ENCODE measurements at places on chromosomes 5 and 9. TPM values are rescaled to one million over a fixed set of nuclear protein-coding genes. Genes with fewer than 3 reads are reported as not detected.

- H3K4me3 ChIP-seq, result no peak overlapping the region
- no peaks in the 10 kb centered on the region for H3K36me3 ChIP-seq
- no peak for DNase-seq
- no peak overlapping the region for H3K27ac ChIP-seq
Measured at GRCh38 chr9:98121058-98121457, 2.0 kb upstream of the TRIM14 start.

DNA sequence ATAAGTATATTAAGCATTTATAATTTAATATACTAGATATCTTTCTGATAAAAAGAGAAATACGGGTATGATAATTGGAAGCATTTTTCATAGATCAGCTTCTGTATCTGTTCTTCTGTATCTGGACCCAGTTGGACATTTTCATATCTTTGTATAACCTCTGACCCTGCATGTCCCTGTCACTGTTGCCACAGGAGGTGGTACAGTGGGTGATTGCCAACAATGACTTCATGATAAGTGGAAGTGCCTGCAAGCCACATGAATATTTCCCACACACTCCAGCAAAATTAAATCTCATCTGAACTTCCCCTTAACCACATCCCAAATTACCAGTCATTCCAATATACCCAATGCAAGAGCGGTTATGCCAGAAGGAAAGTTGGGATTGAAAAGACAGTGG, 376.4 kb downstream of the ARRDC3 start:
- no peaks in the 10 kb centered on the region for H3K4me1 ChIP-seq
- H3K4me3 ChIP-seq, result no peak overlapping the region
- H3K27ac ChIP-seq, result no peak overlapping the region

DNA sequence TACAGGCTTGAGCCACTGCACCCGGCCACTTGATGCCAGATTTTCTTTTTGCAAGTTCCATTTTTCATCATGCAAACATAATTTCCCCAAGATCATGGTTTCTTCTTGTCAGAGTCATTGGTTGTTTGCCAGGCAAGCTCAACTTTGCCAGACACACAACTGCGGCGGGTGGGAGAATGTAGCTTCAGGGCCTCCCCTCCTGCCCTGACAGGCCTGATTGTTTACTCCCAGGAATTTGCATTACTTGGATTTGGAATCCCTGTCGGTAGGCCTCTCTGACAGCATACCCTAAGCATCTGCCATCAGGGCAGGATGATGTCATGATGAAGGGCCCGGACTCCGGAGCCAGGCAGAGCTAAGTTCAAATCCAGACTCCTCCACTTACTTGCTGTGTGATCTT, 15.1 kb downstream of the RPS14 start:
- no peaks in the 10 kb centered on the region for H3K27me3 ChIP-seq
- no peak overlapping the region for H3K27ac ChIP-seq
- H3K4me3 ChIP-seq, result no peak overlapping the region
- H3K4me1 ChIP-seq, result peaks cover 3% of the 10 kb centered on the region
- DNase-seq, result peak; percentile 72

- H3K27me3 ChIP-seq, result no peaks in the 10 kb centered on the region
- no peaks in the 10 kb centered on the region for H3K36me3 ChIP-seq
- H3K4me3 ChIP-seq, result no peak overlapping the region
- peaks cover 55% of the 10 kb centered on the region for H3K4me1 ChIP-seq
Measured at GRCh38 chr5:150626853-150627276, 13.6 kb upstream of the SYNPO start.

DNA sequence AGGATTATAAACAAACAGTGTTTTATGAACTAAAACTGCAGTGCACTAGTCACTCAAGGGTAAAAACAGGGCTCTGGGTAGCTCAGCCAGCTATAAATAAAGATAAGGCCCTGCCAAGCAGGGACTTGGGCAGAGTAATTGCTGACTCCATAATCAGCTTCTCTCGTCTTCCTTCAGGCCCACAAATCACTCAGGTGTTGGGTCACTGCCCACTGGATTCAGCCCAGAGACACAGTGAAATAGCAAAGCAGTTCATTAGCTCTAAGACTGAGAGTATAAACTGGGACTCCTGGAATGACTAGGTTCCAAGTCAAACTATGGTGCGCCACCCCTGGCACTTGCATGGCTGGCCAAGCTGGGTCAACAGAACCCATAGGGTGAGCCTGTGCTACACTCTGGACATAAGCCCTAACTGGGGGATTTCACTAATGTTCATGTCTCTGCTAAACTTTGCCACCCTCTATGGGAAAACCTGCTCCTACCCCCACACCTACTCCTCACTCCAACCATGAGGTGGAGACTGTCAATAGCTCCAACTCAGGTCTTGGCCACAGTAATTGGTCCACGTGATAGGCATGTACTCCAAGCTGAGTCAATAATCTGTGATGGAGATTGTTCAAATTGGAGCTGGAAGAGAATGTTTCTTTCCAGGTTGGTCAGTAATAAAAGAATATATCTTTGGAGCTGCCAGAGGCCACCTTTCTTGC, 158.5 kb downstream of the SLIT3 start:
- H3K36me3 ChIP-seq, result no peaks in the 10 kb centered on the region
- no peak overlapping the region for H3K4me3 ChIP-seq
- no peaks in the 10 kb centered on the region for H3K4me1 ChIP-seq
- H3K27me3 ChIP-seq, result no peaks in the 10 kb centered on the region

GRCh38 chr5:73948720-73949119, 322.7 kb downstream of the ARHGEF28 start:
- no peaks in the 10 kb centered on the region for H3K27me3 ChIP-seq
- DNase-seq, result peak; percentile 61
- no peak overlapping the region for H3K4me3 ChIP-seq
- H3K27ac ChIP-seq, result no peak overlapping the region
- H3K36me3 ChIP-seq, result no peaks in the 10 kb centered on the region

DNA sequence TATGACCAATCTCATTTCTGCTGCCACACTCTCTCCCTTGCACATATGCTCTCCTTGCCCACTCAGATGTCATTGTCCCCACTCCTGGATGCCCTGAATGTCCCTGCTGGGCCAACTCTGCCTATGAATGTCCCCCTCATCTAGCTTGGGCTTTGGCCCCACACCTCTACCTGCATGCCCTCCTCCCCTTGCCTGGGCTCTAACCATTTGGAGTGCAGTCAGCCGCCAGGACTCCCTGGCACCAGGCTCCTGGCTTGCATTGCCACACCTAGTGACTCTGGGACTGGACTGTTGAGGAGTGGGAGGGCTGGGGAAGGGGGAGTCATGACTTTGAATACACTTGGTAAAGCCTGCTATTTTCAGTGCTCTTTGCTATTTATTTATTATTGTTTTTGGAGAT, 41.6 kb upstream of the POMT1 start:
- no peak overlapping the region for H3K27ac ChIP-seq
- peaks cover 68% of the 10 kb centered on the region for H3K36me3 ChIP-seq
- DNase-seq, result no peak
- no peak overlapping the region for H3K4me3 ChIP-seq
- H3K4me1 ChIP-seq, result no peaks in the 10 kb centered on the region
- no peaks in the 10 kb centered on the region for H3K27me3 ChIP-seq

GRCh38 chr5:154412925-154413324, 32.9 kb upstream of the SAP30L start:
- no peaks in the 10 kb centered on the region for H3K4me1 ChIP-seq
- DNase-seq, result no peak
- H3K36me3 ChIP-seq, result peaks cover 33% of the 10 kb centered on the region
- H3K27me3 ChIP-seq, result no peaks in the 10 kb centered on the region

DNA sequence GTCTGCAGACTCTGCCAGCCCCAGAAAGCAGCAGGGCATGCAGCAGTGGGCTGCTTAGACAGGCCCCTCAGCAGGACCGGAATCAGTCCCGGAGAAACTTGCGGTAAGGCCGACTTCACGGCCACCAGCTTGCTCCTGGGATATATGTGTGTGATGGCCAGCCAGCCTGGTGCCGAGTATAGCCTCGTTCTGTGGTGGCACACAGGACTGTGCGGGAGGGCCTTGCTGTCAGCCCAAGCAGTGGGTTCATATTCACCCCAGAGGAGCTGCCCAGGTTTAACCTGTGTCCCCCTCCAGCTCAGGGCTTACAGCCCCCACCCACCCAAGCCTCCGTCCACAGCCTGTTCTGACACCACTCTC, 112.9 kb downstream of the DAB2IP start:
- H3K4me3 ChIP-seq, result no peak overlapping the region
- H3K4me1 ChIP-seq, result peaks cover 18% of the 10 kb centered on the region
- no peaks in the 10 kb centered on the region for H3K27me3 ChIP-seq
- DNase-seq, result no peak

GRCh38 chr5:127418367-127418766, 99.1 kb upstream of the PRRC1 start:
- no peaks in the 10 kb centered on the region for H3K4me1 ChIP-seq
- H3K36me3 ChIP-seq, result no peaks in the 10 kb centered on the region
- H3K4me3 ChIP-seq, result no peak overlapping the region
- H3K27me3 ChIP-seq, result no peaks in the 10 kb centered on the region

- no peak for DNase-seq
- no peaks in the 10 kb centered on the region for H3K27me3 ChIP-seq
- H3K4me3 ChIP-seq, result no peak overlapping the region
- peaks cover 36% of the 10 kb centered on the region for H3K36me3 ChIP-seq
Measured at GRCh38 chr5:154868702-154869101, 10.3 kb downstream of the CNOT8 start.

GRCh38 chr5:171544913-171545765, 125.7 kb downstream of the FGF18 start:
- no peak overlapping the region for H3K4me3 ChIP-seq
- H3K27ac ChIP-seq, result no peak overlapping the region
- peaks cover 4% of the 10 kb centered on the region for H3K27me3 ChIP-seq
- no peaks in the 10 kb centered on the region for H3K4me1 ChIP-seq
- H3K36me3 ChIP-seq, result no peaks in the 10 kb centered on the region
- DNase-seq, result no peak

GRCh38 chr5:115100319-115100955, 69.3 kb downstream of the TRIM36 start:
- H3K27ac ChIP-seq, result no peak overlapping the region
- no peak for DNase-seq
- no peak overlapping the region for H3K4me3 ChIP-seq
- H3K4me1 ChIP-seq, result no peaks in the 10 kb centered on the region

- H3K27ac ChIP-seq, result no peak overlapping the region
- no peaks in the 10 kb centered on the region for H3K36me3 ChIP-seq
- DNase-seq, result no peak
- H3K4me1 ChIP-seq, result no peaks in the 10 kb centered on the region
- no peak overlapping the region for H3K4me3 ChIP-seq
Measured at GRCh38 chr5:15577132-15577531, 77.2 kb downstream of the FBXL7 start.

DNA sequence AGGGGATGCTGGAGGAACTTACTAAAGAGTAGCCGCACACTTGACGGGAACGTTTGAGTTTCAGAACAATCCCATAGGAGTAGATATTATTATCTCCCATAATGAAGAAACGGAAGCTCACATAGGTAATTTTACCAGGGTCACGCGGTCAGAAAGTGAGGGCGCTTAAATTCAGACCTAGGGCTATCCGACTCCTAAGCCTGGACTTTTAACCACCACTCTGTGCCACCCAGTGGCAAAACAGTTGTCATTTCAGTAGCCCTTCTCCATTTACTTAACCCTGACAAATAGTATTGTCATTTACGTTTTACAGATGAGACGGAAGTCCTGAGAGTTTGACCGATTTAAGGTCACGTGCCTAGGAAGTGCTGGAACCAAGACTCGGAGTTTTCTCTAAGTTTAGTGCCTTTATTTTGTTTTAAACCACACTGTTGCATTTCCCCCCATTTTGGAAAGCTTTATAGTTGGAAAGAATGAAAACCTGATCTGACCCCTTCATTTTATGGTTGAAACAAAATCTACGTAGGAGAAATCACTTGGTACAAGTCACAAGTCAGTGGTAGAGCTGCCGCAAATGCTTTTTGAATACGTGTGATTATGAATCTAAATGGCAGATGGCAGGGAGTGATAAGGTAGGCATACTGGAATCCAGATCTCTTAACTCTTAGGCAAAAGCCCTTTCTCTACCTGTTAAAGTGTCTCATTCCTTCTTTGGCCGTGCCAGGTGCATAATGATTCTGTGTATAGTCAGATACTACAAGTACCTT, 650 bp downstream of the MRRF start:
- DNase-seq, result no peak
- H3K27ac ChIP-seq, result peak overlapping the region; percentile 97
- peaks cover 19% of the 10 kb centered on the region for H3K4me1 ChIP-seq
- no peaks in the 10 kb centered on the region for H3K27me3 ChIP-seq
- H3K36me3 ChIP-seq, result peaks cover 6% of the 10 kb centered on the region

- H3K36me3 ChIP-seq, result no peaks in the 10 kb centered on the region
- no peaks in the 10 kb centered on the region for H3K27me3 ChIP-seq
- DNase-seq, result no peak
Measured at GRCh38 chr5:3385991-3386519, 209.6 kb upstream of the IRX1 start.

DNA sequence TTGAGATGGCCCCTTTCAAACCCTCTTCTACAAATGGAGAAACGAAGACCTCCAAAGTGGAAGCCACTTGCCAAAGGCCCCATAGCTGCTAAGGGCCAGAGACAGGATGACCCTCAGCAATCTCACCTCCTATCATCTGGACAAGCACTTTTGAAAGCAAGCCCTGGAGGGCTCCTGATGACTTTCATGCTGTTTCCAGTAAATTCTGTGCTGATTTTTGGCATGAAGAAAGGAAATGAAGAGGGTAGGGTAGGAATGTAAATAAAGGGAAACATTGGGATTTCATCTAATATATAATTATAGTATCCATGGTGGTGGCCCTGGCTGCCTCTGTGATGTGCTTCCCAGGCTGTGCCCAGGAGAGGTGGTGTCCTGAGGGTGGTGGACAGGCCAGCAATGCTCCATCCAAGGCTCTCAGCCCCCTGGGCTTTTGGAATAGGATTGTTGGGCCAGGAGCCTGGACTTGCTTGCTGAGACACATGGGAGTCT, 208.0 kb upstream of the TRIM32 start:
- no peak overlapping the region for H3K4me3 ChIP-seq
- no peaks in the 10 kb centered on the region for H3K36me3 ChIP-seq
- no peaks in the 10 kb centered on the region for H3K27me3 ChIP-seq
- no peak overlapping the region for H3K27ac ChIP-seq
- no peak for DNase-seq

- no peaks in the 10 kb centered on the region for H3K4me1 ChIP-seq
- H3K27ac ChIP-seq, result no peak overlapping the region
- H3K36me3 ChIP-seq, result no peaks in the 10 kb centered on the region
- no peak overlapping the region for H3K4me3 ChIP-seq
Measured at GRCh38 chr5:15554542-15554941, 54.6 kb downstream of the FBXL7 start.

GRCh38 chr5:35284364-35284763, 54.1 kb upstream of the PRLR start:
- H3K27me3 ChIP-seq, result no peaks in the 10 kb centered on the region
- no peaks in the 10 kb centered on the region for H3K36me3 ChIP-seq
- no peaks in the 10 kb centered on the region for H3K4me1 ChIP-seq
- no peak for DNase-seq
- H3K4me3 ChIP-seq, result no peak overlapping the region

Gene NOXA1
- 0.50 TPM for total RNA-seq

Gene LAMC3
- 0.20 TPM for total RNA-seq

Gene CYLC2
- total RNA-seq, result not detected

Gene ZDHHC11B
- total RNA-seq, result 0.29 TPM

Gene GTF2H2
- 24.2 TPM for total RNA-seq

Gene SPATA31A3
- not detected for total RNA-seq

Gene CMBL
- 39.7 TPM for total RNA-seq

Gene TNC
- 1,099 TPM for total RNA-seq

Gene TMC1
- not detected for total RNA-seq

Gene RETREG1
- 1.5 TPM for total RNA-seq

Gene GCNT4
- total RNA-seq, result 9.0 TPM

Gene CTNND2
- 4.5 TPM for total RNA-seq

Gene KCNN2
- total RNA-seq, result 0.29 TPM

Measured in astrocyte (in vitro differentiated cells and primary cell).